ENCODE measurements at places on chromosomes 5 and 9.

DNA sequence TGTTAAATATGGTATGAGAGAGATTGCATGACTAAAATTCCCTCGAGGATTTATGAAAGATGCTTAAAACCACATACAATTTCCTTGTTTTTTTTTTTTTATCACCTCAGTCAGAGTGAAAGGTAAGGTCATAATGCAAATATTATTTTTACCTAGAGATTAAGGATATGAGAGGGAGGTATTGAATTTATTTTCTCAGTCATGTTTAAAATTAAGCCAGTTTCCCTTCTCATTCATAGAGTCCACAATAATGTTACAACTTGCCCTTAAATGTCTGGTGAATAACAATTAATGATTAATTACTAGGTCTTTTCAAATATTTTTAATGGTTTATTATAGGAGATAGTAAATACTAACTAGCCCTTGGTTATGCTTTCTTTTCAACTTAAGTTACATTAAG lies 144.9 kb upstream of the HAPLN1 start:
- DNase-seq = no peak

GRCh38 chr9:129162497-129163197 lies 15.4 kb downstream of the IER5L start:
- no peak for DNase-seq

DNA sequence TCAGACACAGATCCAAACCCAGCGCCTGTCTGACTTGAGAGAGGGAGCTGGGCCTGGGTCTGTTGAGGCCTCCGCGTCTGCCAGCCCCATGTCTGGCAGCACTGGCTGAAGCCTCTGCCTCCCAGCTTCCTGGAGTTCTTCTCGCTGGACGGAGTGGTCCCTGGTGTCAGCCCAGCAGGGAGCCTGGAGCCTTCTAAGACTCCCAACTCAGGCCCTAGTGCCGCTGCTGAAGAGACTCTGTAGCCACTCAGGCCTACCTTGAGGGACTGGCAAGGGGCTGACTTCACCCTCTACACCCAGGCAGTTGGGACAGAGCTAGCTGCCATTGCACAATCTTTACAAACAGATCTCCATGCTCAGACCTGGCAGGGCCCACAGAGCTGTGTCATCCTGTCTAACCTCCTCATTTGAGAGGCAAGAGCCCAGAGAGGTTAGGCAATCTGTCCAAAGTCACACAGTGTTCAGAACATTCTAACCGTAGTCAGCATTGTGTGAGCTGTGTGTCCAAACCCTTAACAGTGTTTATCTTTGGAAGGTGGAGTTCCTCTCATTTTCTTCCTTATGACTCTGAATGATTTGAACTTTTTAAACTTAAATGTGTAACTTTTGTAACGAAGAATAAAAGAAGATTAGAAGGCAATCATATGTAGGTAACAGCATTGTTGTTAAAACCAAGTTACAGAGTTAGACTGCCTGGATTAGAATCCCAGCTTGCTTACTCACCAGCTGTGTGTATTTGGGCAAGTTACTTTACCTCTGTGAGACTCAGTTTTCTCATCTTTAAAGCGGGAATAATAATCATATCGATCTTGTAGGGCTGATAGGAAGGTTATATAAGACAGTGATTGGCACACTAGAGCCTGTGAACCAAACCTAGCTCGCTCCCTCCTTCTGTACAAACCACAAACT lies 4.6 kb upstream of the DUSP1 start:
- DNase-seq = peak; percentile 84

DNA sequence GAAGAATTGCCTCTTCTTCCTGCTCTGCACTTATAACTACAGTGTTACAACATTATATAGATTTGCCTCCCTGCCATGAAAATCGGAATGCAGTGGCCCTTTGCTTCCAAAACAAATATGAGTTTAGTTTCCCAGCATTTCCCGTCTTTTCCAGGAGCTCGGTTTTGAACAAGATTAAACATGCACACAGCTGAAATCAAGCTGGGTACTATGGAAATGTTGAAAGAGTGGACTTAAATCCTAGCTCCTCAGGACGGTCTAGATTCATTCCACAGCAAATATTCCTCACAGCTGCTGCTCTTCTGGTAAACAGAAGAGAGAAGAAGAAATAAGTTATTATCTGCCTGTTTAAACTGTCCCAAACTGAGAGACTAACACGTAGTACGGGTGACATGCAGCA lies 161.4 kb downstream of the PIK3R1 start:
- no peak for DNase-seq

DNA sequence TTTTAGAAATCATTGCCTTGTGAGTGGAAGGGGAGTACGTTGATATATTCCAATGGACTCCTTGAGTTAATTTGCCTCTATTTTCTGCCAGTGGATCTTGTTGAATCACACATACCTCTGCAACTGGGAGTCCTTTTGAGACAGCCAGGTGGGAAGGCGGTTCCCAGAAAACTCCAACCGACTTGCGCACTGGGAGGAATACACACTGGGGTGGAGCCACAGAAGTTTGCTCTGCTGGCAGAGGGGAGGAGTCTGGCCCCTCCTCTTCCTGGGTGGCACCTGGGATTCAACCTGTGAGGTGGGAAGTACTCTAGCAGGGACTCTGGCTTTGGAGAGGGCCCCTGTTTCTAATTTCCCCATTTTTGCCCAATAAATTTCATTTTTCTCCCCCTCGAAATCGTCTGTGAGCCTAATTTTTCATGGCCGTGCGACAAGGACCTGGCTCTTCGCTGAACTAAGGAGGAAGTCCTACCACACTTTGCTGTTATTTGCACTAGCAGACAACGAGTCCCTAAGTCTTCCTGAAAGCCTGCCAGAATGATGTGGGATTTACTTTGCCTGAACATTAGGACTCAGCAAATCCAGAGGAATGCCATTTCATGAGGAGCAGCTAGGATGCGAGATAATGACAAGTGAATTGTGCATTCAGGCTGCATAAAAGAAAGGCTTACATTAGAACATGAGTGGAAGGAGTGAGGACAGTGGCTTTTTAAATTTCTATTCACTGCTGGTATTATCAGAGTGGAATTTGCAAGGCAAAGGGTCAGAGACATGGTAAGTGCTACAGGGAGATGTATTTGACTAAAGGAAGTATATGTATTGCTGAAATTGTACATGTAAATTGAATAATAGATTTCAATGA lies 67.2 kb downstream of the PRLR start:
- no peak for DNase-seq

- DNase-seq = no peak
These were observed 50.4 kb upstream of the SYNPO start for GRCh38 chr5:150589862-150590601.

- DNase-seq = no peak
These were observed 14.8 kb upstream of the NR3C1 start for GRCh38 chr5:143418140-143418866.

DNA sequence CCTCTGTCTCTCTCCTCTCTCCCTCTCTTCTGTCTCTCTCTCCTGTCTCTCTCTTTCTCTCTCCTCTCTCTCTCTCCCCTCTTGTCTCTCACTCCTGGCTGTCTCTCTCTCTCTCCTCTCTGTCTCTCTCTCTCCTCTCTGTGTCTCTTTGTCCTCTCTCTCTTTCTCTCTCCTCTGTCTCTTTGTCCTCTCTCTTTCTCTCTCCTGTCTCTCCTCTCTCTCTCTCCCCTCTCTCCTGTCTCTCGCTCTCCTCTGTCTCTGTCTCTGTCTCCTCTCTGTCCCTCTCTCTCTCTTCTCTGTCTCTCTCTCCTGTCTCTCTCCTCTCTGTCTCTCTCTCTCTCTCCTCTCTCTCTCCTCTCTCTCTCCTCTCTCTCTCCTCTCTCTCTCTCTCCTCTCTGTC lies 25.0 kb downstream of the STK32A start:
- DNase-seq = no peak

DNA sequence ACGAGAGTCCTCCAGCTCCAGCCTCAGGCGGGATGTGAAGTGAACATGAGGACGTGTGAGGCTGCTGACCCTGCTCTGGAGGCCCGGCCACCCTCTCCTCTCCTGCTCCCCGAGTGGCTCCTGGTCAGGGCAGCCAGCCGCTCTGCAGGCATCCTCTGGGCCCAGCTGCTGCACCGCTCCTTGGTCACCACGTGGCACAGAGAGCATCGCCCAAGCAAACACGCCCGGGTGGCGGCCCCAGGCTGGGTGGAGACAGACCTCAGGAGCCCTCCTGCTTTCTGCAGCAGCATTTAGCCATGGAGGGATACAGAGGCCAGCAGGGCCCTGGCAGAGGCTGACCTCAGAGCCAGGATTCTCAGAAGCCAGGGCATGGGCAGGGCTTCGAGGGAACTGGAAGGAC lies 69.7 kb upstream of the SARDH start:
- no peak for DNase-seq

- no peak for DNase-seq
These were observed 53.9 kb upstream of the TUT7 start for GRCh38 chr9:86408121-86408520.

DNA sequence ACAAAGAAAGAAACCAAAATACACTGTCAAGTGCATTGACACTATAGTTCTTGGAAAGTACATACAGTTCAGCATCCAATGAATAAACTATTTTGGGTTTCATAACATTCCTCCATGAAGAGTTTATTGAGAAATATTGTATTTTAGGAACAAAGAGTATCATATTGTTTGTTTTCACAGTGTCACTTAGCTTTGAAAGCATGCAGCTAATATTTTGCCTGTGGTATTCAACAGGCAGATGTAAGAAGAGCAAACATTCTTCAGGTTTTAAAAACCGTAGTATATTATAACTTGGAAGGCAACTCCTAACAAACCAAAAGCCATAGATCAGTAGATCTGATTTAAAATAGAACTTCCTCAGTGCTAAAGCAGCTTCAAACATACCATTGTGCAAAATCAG lies 4.5 kb downstream of the PRELID2 start:
- peak; percentile 25 for DNase-seq

GRCh38 chr5:5652181-5652580 lies 229.7 kb downstream of the ICE1 start:
- DNase-seq = no peak

DNA sequence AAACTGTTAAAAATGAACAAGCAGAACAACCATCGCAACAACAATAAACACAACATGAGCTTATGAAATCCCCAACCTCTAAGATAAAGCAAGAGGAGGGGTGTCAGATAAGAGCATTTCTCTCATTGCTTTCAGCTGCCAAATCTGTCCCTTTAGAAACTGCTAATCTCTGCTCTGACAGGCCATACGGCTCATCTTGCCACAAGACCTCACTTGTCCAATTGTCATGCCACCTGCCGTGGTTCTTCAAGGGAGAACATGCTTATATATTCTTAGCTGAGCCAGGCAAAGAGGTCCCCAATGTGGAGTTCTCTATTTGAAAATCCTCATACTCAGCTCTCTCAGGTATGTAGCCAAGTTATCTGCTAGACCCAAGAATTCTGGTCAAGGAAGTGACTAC lies 405.0 kb upstream of the TNC start:
- no peak for DNase-seq

- no peak for DNase-seq
These were observed 85.4 kb downstream of the TMEM167A start for GRCh38 chr5:82991678-82992323.

DNA sequence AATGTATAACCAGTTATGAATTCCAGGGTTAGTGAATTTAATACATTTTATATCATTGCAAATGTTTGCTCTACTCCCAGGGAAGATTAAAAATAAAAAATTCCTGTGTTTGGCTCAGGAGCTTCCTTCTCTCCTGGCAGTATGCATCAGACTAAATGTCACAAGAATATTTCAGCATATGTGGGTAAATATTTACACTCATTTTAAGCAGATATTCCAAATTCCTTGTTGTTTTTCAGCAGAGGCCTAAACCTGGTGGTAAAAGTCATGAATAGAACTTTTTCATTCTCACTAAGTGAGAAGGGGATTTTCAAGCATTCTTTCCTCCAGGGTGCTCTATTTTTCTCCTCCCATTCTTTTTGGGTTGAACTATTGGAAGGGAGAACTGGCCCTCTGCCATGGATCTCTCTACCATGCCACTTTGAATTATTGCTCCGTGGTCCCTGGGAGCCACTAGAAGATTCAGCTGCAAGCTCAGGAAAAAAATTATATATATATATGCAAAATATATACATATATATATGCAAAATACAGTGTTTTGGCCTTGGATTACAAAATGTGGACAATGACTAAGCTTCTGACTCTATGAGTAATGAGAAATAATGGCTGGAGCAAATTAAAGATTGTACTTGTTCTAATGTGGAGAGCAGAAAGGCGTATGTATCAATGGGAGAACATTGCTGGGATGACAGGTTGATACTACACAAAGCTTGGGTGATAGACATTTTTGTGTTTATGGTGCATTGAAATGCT lies 180.6 kb upstream of the PAPPA start:
- no peak for DNase-seq

- DNase-seq = no peak
These were observed 214.4 kb upstream of the ELL2 start for GRCh38 chr5:96176022-96176421.

DNA sequence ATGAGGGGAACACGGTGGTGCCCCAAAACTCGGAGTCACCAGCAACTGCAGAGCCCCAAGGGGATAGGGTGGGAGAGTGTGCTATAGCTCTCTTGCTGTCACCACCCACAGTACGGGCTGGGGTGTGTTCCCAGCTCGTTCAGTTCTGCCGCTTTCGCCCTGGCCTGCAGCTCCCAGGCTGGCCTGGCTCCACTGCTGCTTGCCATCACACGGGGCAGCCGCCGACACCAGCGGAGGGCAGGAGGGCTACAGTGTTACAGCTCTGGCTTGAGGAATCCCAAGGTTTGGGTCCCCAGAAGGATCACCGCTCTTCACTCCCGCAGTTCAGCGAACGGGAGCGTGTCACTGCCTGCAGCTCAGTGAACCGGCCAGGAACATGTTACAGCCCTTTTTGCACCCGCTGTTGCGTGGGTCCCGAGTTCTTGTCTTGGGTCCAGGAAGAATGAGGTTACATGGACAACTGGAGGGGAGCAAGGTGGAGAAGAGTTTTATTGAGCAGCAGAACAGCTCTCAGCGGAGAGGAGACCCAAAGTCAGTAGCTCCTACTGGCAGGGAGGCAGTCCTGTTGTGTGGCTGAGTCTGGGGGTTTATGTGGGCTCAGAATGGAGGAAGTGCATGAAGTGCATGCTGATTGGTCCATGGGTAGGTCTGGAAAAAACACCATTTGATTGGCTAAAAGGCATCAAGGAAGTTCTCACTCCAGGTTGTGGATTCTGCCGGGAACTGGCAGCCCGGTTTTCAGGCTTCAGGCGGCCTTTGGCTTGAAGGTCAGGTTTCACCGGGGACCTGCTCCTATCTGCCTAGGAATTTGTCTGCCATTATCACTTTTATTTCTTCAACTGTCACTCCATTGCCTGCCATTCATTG lies 113.4 kb downstream of the EHMT1 start:
- DNase-seq = no peak

GRCh38 chr5:62585751-62586150 lies 7.1 kb downstream of the LRRC70 start:
- DNase-seq = no peak

GRCh38 chr9:97501177-97501971 lies at the start of gene TMOD1:
TMOD1 (plus strand) TSS chr9:97501666; CDS start chr9:97524189, 22,523 bp downstream.
- no peak for DNase-seq

DNA sequence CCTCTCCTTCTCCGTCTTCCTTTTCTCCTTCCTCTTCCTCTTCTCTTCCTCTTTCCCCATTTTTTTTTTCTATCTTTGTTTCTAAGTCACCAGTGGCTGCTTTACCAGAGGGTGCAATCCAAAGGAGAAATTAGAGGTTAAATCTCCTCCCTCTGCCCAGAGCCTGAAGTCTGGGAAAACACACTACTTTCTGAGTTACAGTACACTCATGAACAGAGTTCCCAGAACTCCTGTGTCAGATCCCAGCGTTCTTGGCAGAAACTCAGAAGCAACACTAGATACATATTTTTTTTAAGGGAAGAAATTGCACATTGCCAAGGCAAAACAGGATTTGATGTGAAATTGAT lies 189.0 kb downstream of the SNCAIP start:
- DNase-seq = no peak

All from AG09309 (cell line).